T-helper 9 cell (primary cell): ENCODE measurements at places on chromosomes 5 and 9.

DNA sequence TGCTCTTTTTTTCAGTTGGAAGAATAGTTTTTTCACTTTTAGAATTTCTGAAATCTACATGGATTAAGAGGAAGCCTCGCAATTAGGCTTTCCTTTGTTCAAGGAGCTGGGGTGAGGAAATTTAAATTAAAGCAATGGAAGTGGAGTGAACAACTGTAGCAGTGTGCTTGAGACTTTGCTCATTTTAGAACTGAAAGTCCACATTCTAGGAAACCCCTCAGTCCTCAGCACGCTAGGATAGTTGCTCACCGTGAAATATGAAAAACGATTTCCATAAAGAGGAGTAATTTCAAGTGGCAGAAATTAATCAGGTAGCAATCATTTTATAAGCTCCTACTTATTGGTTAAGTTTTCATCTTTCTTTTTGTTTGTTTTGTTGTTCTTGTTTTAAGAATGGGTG lies 243.0 kb upstream of the ITGA1 start:
- DNase-seq, result no peak

DNA sequence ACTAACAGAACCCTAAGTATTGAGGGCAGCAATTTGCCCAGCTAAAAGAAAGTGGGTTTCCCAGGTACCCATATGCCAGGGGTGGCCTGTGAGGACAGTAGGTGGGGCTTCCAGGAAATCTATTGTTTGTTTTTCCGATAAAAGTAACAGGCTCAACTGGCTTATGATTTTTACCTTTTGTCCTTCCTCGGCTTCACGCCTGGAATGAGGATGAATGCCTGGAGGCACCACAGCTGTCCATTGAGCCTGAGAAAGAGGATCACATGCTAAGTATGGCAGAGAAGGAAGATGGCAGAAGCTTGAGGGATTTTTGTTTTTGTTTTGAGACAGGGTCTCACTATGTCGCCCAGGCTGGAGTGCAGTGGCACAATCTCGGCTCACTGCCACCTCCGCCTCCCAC lies 84.1 kb downstream of the KLF4 start:
- no peak for DNase-seq

DNA sequence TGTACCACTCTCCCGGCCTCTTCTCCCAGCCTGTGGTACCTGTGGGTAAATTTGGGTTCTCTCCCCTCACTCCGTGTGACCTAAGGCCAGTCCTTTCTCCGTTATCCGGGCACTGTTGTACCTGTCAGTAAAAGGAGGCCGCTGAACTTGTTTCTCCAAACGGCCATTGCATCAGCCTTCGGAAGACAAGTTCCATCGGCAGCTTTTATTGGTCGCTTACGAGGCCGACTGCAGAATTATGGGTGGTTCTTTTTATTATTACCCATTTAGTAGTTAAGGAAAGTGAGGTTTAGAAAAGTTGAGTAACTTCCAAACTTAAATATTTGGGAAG lies 558 bp downstream of the GRPEL2 start:
- DNase-seq, result no peak

DNA sequence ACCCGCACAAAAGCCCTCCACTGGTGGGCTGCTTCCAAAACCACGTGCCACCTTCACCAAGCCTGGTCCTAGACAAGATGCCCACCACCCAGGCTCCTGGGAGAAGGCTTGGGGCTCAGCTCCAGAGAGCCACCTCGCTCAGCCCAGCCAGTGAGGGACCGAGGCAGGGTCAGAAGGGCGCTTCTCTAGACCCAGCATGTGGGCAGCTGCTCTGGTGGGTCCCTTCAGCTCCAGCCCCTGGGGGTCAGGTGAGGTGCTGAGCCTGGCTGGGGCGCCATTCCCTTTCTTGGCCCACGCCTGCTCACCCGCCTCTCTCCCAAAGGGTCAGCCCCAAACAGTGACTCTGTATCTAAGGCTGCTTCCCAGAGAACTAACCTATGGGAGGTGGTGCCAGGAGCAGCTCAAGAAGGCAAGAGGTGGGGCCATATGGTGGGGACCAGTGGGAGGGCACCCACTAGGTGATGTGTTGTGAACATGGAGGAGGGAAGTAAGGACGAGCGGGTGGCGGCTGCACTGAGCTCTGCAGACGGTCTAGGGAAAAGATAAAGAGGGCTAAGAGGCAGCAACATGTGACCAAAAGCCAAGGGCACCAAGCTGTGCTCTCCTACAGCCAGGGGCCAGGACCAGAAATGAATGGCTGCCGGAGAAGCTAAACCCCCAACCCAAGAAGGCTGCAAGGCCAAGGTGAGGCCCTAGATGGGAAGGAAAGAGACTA lies 79.3 kb downstream of the CAMSAP1 start:
- no peak for DNase-seq

- no peak for DNase-seq
Observed at GRCh38 chr9:8871796-8872445, 1072.3 kb upstream of the DMAC1 start.

- DNase-seq, result no peak
Observed at GRCh38 chr5:67200809-67201562, 4.4 kb upstream of the CD180 start.

DNA sequence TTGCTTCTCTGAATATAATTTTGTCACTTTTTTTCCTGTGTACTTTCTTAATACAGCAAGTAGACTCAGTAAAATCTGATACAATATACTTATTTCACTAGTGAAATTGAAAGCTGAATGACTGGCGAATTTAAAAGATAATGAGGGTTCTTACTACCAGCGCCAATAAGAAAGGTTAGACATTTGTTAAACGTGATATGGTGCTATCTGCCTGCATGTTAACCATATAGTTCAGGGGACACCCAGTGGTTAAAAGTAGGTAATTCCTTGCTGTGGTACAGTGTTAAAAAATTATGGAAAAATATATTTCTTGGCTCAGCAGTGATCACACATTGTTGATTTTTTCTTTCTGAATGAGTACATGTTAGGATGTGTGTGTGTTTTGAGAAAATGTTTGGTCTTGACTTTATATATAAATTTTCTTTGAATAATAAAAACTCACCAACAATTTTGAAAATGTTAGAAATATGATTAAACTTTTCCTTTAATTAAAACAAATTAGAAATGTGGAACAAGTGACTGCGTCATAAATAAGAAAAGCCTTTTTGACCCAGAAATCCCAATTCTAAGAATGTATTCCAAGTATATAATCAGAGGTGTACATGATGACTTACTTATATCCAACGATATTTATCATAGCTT lies 25.8 kb downstream of the CAST start:
- no peak for DNase-seq

DNA sequence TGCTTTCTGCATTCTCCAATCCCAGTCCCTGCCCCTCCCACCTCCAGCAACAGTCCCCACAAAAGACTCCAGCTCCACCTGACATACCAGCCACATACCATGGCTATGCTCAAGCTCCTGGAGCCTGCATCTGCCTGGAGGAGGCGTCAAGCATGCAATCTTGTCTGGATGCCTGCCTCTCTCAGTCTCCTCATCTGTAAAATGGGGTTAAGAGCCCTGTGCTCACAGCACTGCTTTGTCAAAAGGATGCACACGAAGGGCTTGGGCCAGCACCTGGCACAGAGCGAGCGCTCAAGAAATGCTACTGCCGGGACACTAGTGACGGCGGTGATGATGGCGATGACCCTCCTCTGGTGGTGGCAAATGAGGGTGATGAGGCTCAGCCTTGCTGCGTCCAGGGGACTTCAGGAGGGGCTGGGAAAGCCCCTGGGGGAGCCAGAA lies 202.9 kb upstream of the IER5L start:
- no peak for DNase-seq

DNA sequence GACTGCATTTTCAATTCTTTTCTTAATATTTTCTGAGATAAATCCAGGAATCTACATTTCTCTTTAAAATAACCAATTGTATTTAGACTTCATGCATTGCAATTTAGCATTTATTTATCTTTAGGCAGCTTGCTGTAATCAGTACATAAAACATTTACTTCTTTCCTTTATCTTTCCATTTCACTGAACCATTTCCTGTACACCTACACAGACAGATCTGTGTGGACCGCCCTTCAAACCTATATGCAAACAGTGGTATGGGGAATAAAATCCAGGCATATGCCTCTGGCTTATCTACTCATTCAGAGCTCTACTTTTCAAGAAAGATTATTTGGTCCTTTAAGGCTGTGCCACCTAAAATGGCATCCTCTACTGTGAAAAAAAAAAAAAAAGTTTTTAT lies 640.0 kb downstream of the MAT2B start:
- DNase-seq, result no peak

- peak; percentile 69 for DNase-seq
Observed at GRCh38 chr9:36136272-36136893, at the start of gene GLIPR2. GLIPR2 (plus strand) TSS chr9:36136733; CDS start chr9:36136779, 46 bp downstream.

GRCh38 chr9:19193029-19193324 lies 37.5 kb upstream of the DENND4C start:
- no peak for DNase-seq

- no peak for DNase-seq
Observed at GRCh38 chr9:99967457-99967856, 61.0 kb downstream of the STX17 start.

- no peak for DNase-seq
Observed at GRCh38 chr5:56508249-56508648, 275.1 kb upstream of the ANKRD55 start.

- DNase-seq, result no peak
Observed at GRCh38 chr5:82111191-82111590, 139.4 kb downstream of the ATG10 start.

GRCh38 chr5:173490681-173491080 lies 125.8 kb downstream of the BOD1 start:
- no peak for DNase-seq

DNA sequence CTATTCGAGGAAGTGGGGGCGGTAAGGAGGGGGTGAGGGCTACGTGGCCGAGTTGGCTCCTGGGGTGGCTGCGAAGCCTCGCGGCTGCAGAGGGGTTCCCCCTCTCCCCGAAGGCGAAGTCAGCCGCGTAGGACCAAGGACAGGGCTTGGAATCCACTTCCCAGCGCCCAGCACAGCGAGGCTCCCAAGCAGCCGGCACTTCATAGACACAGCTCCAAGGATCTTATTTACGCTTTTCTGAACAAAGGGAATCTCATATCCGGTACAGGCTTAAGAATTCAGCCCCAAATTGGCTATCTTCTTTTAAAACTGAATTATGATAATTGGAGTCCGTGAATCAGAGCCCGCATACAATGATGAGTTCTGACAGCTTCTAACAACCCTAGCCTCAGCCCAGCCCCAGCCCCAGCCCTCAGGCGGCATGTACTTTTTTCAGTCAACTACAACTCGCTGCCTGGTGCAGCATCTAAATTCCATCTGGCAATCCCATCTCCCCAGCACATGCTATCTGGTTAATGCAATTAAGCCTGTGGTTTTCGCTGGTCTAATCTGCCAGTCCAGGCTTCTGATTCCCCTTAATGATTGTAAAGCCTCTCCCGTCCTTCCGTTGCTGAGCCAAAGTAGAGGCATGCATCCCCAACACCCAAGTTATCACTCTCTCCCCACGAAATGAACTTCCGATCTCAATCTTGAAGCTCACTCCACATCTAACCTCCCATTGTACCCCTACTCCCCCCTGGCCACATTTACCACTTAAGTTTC lies 1.0 kb downstream of the ELAVL2 start:
- no peak for DNase-seq

- no peak for DNase-seq
Observed at GRCh38 chr9:10251490-10251889, 361.3 kb downstream of the PTPRD start.

DNA sequence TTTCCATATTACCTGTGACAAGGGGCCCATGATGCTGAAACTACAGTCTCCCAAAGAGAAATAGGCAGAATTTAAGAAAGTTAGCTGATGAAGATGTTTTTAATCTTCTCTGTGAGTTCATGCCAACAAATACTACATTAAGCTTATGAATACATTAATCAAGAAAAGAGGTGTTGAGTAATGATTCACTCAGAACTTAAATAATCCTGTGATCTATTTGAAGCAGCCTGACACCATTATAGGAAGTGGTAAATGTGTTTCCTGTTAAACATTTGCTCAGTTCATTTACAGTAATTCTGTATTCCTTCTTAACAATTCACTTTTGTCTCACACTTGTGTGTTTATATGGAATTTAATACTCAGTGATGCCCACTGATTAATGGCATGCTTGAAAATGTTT lies 75.0 kb upstream of the IZUMO3 start:
- DNase-seq, result no peak

- no peak for DNase-seq
Observed at GRCh38 chr9:34133436-34133949, 7.0 kb upstream of the DCAF12 start.

- DNase-seq, result no peak
Observed at GRCh38 chr5:79936646-79937216, 54.3 kb downstream of the MTX3 start.

GRCh38 chr9:7980041-7980440 lies 180.5 kb upstream of the DMAC1 start:
- DNase-seq, result no peak

DNA sequence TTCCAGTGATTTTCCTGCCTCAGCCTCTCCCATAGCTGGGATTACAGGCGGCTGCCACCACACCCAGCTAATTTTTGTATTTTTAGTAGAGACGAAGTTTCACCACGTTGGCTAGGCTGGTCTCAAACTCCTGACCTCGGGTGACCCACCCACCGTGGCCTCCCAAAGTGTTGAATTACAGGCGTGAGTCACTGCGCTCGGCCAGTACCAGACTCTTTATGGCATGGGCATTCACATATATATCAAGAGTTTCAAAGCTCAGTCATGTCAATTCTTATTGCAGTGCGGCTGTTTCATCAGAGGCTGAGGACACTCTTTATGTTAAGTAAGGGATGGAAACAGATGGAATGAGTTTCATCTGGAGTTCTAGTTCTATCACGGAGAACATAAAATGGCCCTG lies 315.2 kb upstream of the CDH6 start:
- no peak for DNase-seq

DNA sequence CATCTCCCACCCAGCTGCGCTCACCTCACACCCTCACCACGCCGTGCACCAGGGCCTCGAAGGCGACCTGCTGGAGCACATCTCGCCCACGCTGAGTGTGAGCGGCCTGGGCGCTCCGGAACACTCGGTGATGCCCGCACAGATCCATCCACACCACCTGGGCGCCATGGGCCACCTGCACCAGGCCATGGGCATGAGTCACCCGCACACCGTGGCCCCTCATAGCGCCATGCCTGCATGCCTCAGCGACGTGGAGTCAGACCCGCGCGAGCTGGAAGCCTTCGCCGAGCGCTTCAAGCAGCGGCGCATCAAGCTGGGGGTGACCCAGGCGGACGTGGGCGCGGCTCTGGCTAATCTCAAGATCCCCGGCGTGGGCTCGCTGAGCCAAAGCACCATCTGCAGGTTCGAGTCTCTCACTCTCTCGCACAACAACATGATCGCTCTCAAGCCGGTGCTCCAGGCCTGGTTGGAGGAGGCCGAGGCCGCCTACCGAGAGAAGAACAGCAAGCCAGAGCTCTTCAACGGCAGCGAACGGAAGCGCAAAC lies 1.1 kb downstream of the POU4F3 start:
- no peak for DNase-seq
